ENCODE measurements at places on chromosomes 3 and 15.

- DNase-seq = peak; percentile 76
These were observed 70.8 kb upstream of the ZBTB20 start for GRCh38 chr3:115217678-115218451.

GRCh38 chr15:91845720-91846119, 7.8 kb upstream of the SLCO3A1 start:
- DNase-seq = no peak

DNA sequence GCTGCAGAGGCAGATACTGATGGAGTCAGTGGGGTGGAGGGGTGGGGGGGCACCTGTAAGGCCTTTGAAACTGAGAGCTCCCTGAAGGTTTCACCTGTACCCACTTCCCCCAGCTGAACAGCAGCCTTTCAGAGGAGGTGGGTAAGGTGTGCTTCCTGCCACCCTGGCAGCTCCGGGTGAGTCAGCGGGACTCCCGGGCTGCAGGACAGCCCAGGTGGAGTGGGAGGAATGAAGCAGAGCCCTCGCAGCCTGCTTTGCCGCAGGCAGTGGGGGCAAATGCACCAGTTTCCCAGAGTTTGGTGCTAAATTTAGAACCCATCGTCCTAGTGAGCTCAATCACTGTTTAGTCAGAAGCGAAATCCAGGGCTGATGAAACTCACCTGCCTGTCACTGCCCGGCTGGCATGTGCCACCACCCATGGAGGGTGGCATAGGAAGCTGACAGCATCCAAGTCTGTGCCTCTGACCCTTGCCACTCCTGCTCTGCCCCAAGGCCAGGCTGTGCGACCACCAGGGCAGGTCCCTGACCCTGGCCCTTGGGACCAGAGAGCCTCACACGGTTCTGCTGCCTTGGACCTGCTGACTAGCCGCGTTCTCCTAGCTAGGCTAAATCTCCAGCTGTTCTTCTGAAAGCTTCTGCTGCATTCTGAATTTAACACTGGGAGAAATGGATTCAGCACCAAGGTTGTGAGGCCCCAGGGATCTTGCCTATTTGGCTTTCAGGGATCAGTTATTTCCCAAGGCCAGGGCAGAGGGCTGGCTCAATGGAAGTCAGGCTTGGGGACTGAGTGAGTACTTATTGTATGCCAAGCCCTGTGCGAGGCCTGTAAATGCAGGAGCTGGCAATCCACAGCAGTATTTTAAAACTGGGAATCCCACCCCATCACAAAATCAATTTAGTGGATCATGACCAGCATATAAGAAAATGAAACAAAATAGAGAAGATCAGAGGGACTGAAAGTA, 67.3 kb upstream of the RASGRF1 start:
- no peak for DNase-seq

GRCh38 chr3:194070634-194071409, 65.1 kb upstream of the HES1 start:
- DNase-seq = peak; percentile 85

DNA sequence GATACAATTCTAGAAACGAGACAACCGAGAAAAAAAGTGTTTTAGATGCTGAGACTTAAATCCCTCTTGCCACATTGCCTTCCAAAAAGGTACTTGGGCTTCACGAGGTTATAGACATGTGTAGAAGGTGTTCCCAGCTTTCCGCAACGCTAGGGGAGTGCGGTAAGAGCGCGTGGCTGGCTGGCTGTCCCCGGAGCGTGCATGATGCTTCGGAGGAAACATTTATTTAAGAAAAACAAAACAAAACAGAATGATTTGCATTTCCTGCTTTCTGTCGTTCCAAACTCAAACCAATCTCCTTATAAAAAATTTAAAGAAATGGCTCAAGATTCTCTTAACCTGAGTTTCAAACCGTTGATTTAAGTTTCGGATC, 841 bp downstream of the SLC6A20 start:
- DNase-seq = no peak

GRCh38 chr3:134354612-134355251, 19.5 kb downstream of the AMOTL2 start:
- no peak for DNase-seq

DNA sequence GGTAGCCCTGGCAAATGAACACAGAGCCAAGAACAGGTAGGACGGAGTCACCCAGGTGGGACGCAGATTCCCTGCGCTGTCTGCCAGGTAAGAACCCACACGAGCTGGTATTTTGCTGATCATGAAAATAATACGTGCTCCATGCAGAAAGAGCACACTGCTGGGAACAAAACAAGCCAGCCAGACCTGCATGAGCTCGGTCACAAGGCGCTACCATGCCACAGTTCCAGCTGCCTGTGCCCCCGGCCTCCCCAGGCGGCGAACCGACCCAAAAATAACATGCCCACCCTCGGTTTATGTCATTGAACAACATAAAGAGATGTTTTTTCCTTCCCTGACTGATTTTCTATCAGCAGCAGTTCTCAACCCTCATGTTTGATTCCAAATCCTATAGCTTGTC, 25.8 kb downstream of the CYFIP1 start:
- no peak for DNase-seq

DNA sequence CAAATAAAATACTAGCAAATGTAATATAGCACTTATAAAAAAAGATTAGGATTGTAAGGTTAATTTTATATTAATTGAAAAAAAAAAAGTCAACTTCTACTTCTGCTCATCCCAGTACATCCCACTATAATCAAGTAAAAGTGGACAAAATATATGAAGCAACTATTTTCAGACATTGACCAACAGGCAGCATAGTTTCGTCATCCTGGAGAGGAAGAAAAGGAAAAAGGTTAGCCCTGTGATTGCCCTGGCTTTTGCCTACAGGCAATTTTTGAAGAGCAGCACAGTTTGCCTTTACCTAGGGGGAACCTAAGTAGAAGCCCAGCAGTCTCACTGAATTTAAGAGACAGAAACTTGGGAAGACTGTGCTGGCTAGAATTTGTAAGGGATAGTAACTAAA, 52.2 kb upstream of the ACTC1 start:
- peak; percentile 53 for DNase-seq

DNA sequence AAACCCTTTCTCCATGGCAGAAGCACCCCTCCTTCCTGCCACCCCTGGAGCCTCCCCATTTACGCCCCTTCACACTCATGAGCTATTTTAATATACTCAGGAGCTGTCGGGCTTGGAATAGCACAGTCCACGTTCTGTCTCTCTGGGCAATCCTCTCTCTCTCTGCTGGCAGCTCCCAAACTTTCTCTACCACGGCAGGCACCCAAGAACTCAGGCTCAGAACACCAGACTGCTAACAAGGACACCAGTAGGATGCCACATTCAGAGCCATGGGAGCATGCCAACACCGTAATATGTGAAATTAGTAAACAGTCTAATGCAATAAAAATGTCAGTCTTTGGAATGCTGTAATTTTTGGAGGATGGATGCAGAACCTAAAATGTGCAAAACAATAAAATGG, 19.3 kb downstream of the TNFAIP8L3 start:
- no peak for DNase-seq

GRCh38 chr3:114378760-114379159, 84.9 kb downstream of the TIGIT start:
- DNase-seq = no peak

GRCh38 chr15:22240986-22241385, 160.7 kb downstream of the OR4M2 start:
- no peak for DNase-seq

- no peak for DNase-seq
These were observed 19.4 kb downstream of the CCDC32 start for GRCh38 chr15:40545457-40545856.

- no peak for DNase-seq
These were observed 46.3 kb upstream of the BBX start for GRCh38 chr3:107476462-107476861.

DNA sequence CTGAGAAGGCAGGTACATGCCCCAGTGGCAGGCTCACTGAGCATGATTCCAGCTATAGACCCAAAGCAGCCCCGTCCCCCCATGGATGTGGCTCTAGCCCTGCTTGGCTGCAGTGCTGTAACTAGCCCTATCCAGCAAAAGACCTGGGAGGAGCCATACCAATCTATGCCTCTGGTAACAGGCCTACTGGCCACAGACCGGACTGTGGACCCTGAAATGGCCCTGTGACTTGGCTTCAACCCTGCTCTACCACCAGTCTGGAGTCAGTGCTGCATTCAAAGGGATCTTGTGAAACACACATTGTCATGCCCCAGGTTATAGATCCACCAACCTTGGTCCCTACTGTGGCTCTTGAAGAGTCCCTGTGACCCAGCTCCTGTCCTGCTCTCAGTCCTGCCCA, 46.7 kb downstream of the OXSM start:
- no peak for DNase-seq

DNA sequence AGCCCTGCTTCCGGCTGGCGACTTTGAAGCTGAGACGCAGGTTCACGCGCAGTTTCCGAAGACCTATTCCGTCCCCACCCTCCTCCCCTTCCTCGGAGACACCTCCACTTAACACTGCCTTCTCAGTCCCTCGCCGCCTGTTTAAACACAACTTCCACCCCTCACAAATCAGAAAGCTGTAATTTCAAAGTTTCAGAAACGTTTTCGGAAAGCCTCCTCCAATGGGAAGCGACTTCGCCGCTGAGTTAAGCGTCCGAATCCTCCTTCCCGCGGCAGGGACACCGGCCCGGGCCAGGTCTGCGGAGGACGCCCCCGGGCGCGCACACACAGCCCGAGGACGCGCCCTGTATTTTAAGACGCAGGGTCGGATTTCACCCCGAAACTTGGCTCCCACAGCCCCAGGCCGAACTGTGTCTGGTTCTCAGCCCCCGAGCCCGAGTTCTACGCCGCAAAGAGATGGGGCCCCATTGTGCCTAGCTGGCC, 559 bp upstream of the LRRN1 start:
- no peak for DNase-seq

- no peak for DNase-seq
These were observed 99.1 kb downstream of the NSMCE3 start for GRCh38 chr15:29170521-29170920.

- DNase-seq = peak; percentile 44
These were observed 40.5 kb downstream of the DPPA2 start for GRCh38 chr3:109275702-109276293.

DNA sequence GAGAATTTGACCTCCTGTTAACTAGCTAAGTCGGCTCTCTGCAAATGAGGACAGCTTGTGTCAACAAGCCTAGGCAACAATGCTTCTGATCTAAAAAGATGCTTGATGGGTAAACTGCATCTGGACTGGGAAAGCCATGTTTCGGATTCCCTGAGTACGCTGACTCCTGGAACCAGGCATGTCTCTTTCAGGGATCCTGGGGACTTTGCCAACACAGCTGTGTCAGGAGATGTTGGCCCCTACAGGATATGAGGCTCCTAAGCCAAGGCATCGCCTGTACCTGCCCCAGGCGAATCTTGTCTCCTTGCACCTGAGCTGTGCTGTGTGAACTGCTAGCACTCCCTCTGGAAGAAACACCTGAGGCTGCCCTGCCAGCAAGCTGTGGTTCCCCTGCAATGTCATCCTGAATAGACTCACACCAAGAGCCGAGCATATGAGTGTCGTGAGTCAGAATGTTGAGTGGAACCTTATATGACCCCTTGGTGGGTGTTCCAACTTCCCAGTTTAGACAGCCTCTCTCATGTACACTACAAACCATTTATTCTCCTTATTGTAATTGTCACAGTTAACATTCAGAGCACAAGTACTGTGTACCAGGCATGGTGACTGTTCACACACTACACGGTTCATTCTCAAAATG, 17.0 kb downstream of the EOGT start:
- DNase-seq = no peak
